ENCODE measurements at places on chromosomes 5 and 9.
A peak's percentile ranks its signal among the peaks of the same experiment; 100 is the strongest.

GRCh38 chr9:127142931-127143464, 20.6 kb upstream of the ANGPTL2 start:
- no peak for DNase-seq

DNA sequence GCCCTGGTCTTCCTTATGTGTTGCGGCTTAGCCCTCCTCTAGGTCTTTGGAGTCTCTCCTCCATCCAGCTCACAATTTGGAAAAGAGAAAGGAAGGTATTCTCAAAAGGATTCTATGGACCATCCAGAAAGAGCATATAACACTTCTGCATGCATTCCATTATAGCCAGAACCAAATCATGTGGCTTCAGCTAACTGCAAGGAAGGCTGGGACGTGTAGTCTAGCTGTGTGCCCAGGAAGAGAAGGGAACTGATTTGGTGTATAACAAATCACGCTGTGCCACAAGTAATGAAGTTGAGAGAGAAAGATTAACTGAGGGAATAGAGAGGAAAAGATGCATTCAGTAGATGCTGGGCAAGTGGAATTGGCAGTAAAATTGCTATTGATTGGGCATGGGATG, 43.7 kb downstream of the PLPPR1 start:
- no peak for DNase-seq

DNA sequence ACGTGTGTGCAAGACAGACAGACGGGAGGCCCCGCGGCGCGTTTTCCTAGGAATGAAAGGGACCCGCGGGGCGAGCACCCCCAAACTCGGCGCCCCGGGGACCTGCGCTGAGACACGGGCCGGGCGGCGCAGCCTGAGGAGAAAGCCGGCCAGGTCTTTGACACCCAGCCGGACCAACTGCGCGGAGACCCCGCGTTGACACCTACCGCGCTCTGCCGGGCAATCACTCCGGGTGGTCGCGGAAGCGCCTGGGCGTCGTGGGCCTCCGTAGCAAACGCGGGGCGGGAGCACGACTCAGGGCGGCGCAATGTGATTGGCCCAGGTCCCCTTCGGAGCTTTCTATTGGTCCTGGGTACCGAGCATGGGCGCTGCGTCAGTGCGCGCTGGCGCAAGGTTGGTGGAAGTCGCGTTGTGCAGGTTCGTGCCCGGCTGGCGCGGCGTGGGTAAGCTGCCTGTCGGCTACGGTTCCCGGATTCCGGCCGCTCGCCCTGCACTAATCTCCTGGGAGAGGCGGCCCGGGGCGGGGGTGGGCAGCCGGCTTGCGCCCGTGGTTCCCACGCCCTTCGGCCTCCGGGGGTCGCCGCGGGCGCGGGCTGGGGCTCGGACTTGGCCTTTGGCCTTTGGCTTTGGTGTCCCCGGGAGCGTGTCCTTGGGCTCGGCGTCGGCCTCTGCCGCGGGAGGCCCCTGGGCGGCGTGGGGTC, at the start of the genes FASTKD3 and MTRR:
Gene FASTKD3 (minus strand): TSS at position 259 of the 701 bp plus-strand sequence. CDS start 948 bp downstream, outside the sequence.
Gene MTRR (plus strand): TSS at position 376 of the 701 bp plus-strand sequence. CDS start 1,647 bp downstream, outside the sequence.
- DNase-seq = peak; percentile 81

DNA sequence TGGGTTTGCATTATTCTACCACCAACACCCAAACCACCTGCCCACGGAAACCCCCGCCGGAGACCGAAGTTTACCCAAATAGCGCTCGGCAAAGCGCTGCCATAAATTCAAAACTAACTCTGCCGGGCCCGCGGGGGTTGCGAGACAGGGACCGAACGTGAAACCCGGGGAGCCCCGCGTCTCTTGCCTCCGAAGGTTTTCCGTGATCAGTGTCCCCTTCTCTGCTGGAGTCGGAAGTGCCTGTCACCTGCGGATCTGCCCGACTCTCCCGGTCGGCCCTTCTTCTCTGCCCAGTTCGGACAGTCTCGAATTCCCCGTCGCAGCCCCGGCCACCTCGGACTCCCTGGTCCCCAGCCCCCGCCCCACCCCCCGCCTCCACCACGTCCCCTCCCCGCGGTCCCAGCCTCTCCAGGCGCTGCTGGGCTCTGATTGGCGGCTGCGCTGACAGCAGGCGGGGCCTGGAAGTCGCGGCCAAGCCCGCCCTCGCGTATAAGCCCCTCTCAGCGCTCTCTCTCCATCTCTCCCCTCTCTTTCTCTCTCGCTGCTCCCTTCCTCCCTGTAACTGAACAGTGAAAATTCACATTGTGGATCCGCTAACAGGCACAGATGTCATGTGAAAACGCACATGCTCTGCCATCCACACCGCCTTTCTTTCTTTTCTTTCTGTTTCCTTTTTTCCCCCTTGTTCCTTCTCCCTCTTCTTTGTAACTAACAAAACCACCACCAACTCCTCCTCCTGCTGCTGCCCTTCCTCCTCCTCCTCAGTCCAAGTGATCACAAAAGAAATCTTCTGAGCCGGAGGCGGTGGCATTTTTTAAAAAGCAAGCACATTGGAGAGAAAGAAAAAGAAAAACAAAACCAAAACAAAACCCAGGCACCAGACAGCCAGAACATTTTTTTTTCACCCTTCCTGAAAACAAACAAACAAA, at the start of gene RORB:
Gene RORB (plus strand): TSS at position 517 of the 929 bp plus-strand sequence. CDS start 642 bp downstream, outside the sequence.
- DNase-seq = no peak

GRCh38 chr9:9033022-9033421, 1233.4 kb upstream of the DMAC1 start:
- DNase-seq = no peak

DNA sequence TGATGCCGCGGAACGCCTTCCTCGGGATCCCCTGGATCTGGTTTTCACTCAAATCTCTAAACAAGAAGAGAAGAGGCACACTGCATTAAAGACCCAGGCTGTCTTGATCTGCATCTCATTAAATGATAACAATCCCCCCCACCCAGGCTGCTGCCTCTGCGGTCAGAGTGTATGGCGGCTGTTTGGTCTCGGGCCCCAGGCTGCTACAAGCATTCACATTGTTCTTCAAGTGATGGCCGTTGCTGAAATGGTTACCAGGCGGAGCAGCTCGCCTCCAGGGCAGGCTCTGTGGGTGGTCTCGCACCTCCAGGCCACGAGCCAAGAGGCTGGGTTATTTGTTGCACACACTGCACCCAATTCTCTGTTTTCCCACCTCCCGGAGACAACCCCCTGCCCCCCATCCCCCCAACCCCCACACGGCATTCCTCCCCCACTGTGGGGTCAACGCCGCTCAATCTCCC, 304.1 kb upstream of the PANK3 start:
- no peak for DNase-seq

DNA sequence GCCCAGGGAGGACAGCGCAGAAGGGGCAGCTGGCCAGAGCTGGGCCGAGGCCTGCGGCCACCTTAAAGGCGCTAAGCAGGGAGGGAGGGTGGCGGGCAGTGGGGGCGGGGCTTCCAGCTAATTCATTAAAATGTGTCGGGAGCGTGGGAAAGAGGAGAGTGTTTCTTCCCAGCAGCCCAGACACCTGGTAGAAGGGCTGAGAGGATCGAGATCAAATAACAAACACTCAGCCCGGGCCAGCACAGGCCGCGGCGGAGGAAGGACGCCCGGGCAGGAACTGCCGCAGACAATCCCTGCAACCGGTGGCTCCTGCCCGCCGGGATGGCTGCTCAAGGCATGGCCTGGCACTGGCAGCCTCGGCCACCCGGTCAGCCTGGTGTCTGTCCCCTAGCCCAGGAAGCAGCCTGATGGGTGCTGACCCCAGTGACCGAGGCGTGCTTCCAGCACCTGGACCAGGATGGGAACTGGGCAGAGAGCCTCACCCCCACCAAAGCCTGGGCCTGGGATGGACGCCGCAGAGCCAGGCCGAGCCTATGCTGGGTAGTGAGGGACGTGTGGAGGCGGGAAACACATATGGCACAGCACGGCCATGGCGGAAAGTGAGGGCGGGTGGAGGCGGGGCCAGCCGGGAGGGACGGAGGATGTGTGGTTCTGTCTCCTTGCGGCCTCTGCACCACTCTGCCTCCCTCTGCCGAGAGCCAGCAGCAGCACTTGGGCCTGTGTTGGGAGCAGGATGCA, 3.2 kb upstream of the NRARP start:
- no peak for DNase-seq

All from activated naive CD4-positive, alpha-beta T cell (primary cell).